ENCODE measurements at places on chromosomes 5 and 9.

DNA sequence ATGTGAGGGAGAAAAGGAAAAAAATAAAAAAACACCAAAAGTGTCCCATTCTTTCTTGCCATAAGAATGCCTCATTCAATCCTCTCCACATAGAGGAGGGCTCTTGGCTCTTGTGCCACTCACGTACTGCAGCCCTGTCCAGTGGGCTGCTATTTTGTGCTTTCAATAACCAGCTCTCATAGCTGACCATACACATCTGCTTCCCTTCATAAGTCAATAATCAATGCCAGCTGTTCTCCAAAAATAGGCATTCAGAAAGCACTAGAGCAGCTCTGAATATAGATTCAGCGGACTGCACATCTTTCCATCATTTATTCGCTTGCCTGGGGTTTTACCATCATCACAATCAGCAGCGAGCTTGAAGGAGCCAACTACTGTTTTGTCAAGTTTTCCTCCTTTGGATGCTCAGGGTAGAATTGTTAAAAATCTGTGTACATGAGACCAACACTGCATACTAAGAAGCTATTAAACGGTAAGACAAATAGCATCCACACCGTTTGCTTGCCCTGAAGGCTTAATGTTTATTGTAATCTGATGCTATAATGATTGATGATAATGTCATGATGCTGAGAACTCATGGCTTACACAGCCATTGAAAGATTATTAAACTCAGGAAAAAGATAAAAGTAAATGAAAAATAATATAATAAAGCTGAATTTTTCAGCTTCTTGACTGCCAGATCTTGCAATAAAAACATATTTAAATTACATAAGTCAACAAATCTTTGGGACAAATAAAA, 80.0 kb downstream of the OXCT1 start:
- DNase-seq = no peak

DNA sequence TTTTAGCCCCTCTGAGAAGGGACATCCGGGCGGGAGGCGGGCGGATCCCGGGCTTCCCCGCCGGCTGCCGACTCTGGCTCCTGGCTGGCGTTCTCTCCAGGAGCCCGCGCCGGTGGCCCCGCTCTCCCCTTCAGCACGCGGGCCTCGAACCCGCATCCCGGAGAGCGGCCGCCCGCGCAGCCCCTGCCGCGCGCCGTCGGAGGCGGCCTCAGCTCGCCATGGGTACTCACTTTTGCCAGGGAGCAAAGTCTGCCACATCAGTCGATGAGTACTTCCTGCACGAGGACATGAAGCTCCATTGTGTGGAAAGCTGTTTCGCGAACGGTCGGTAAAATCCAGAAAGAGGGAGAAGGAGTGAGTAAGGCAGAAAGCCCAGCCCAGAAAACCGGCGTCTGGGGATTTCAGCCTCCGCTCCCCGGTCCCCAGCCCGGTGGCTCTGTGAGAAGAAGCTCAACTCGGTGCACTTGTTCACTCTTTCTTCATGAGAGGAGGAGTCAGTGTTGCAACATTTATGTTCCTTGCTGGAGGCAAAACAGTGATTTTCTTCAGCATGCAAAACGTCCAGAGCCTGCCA, at the start of gene PRLR:
PRLR (minus strand) TSS at position 450 of the 574 bp plus-strand sequence. CDS start 140,867 bp downstream, outside the sequence.
- DNase-seq = no peak

DNA sequence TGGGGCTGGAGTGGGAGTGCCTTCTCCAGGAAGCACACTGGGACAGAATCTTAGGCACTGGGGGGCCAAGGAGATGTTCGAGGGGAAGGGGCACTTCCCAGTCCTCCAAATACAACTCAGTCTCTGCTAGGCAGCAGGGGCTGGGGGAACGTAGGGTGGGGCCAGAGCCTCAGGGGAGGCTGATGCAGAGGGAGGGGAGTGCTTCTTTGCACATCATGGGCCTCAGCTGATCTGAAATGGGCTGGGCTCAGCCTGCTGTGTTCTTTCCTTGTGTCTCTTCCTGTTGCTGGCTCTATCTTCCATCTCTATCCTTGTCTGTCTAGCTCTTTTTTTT, 15.6 kb downstream of the PSD2 start:
- DNase-seq = no peak

DNA sequence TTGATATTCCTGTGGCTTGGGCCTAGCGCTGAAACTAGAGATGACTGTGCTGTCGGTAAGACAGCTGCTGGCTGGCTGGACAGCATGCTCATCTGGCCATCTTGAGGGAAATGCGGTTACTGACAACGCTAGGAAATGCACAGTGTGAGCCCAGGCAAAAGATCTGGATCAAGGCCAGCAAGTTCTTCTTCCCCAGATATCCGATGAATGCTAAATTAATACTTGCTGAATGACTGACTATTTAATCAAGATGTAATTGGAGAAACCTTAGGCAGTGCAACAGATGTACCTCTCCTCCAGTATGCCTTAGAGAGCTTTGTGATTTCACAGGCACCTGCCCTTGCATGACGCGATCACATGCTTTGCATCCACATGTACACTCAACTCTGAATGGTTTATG, 659.1 kb downstream of the EFNA5 start:
- peak; percentile 77 for DNase-seq

- no peak for DNase-seq
Measured at GRCh38 chr5:17167171-17167891, 50.1 kb upstream of the BASP1 start.

- DNase-seq = no peak
Measured at GRCh38 chr5:31637851-31638250, 1.1 kb upstream of the PDZD2 start.

DNA sequence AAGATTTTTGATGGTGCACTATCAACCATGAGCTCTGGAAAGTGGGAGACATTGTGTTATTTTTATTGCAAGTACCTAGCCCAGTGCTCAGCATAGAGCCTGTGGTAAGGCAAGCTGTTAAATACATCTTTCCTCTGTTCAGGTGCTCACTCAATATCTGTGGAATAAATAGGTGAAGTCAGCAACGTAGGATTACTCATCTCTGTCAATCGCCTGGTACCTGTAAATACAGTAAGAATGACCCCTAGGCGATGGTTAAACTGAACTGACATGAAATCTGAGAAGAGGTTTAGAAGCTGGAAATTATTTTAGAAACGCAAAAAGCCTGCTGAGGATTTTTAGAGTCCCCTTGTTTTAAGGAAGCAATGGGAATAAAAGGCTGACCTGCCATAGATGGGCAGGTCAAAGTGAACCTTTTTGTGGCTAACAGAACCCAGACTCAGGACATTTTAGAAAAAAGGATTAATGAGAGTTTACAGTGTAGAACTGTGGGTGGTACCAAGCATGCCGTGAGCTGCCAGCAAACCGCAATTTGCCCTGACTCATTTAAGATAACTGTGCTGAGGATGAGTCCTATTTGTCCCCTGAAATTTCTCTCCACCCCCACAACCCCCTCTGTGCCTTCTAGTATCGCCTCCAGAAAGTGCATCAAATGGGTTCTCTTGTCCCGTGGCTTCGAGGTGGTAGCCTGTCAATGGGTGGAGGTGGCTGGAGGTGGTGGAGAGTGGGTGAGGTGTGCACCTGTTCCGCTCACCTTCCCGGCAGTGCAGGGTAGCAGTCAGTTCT, 375.1 kb downstream of the MED10 start:
- DNase-seq = no peak

GRCh38 chr9:126326228-126327005, at the start of gene MVB12B:
TSS of gene MVB12B (plus strand) at chr9:126326829. CDS start at chr9:126326930, 101 bp downstream.
- no peak for DNase-seq

DNA sequence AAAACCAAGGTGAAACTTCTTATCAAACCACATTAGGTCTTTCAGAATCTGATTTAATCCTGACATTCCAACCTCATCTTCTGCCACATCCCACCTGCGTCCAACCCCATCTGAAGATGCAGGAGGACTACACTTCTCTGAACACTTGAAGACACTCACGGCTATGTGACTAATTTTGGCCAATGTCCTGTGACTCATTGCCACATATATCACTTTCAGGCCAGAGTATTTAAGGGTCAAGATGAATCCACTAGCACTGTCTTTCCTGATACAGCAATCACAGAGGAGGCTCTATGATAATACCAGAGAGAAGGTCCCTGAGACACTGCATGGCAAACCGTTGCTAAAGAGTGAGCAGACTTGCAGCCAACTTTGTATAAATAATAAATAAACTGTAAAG, 323.4 kb downstream of the NR2F1-AS1 start:
- DNase-seq = no peak

- no peak for DNase-seq
Measured at GRCh38 chr5:74938250-74938933, 72.2 kb upstream of the FAM169A start.

DNA sequence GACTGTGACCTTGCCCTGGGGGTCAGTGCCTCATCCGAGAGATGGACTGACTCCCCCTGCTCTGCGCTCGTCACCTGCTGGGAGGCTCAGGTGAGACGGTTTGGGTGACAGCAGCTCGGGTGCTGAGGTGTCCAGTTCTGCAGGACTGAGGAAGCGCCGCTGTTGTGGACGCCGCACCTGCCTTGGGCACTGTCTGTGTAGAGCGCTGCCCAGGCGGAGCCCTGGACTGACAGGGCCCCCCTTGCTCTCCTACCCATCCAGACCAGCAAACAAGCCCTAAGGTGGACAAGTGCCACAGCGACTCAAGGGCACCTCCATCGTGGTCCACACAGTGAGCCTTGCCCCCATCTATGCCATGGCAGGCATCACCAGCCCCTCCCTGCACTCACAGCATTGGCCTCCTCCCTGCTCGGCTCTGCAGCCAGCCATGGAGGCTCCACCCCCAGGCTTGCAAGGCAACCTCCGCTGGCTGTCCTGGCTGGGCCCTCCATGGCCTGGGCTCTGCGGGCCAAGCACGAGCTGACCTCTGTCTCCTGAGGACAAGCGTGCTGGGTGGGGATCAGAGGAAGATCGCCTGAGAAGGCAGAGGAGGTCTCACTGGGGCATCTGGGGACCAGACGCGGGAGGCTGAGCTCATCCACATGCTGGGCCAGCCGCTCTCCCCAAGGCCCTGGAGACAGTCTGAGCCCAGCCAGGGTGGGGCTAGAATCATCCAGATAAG, 87.1 kb upstream of the COL5A1 start:
- no peak for DNase-seq

DNA sequence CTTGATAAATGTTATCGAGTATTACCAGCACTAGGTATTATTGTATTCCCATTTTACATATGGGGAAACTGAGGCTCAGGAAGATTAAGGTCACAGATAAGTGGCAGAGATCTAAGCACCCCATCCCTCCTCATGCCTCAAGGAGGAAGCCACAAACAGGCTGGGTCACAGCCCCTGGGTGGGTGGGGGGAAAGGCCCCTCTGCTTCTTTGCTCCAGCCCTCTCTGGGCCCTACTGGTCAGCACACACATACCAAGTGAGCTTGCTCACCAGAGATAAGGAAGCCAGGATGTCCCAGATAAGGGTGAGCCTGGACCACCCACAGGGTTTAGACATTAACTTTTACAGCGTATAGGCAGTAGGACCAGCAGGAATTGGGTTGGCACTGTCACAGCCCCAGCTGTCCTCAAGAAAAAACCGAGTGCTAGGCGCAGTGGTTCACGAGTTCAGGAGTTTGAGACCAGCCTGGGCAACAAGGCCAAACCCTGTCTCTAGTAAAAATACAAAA, 45.3 kb downstream of the STK10 start:
- DNase-seq = no peak

DNA sequence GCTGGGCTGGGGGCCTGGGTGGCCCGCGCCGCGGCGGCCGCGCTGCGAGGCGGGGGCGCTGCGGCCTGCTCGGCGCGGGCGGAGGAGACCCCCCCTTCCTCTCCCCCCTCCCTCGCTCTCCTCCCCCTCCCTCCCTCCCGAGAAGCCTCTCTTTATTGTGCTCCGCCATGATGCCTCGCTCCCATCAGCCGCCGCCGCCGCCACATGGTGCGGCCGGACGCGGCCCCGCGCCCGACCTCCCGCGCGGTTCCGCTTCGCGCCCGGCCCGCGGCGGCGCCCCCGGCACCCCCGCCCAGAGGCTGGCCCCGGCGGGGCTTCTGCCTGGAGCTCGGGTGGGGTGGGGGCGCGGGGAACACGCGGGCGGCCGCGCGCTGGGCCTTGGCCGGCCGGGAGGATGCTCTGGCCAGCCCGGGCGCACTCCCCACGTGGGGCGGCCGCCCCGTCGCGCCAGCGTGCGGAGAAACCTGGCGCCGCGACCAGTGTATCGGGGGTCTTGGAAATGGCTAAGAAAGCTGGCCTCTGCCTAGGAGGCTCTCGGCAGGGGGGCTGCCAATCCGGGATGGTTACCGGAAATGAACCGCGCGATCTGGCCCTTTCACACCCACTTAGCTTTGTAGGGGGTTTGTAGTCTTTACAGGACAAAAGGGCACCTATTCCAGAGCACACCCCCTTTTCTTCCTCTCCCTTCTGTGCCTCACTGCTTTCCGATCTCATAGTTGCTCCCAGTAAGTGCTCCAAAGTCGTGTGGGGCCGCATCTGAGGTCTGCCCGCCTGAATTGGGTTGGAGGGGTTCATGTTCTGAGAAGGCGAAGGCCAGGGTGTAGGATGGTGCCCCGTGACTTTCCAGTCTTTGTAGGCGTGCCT, 1.0 kb downstream of the SET start:
- peak; percentile 73 for DNase-seq

GRCh38 chr9:7456377-7456776, 343.2 kb downstream of the DMAC1 start:
- no peak for DNase-seq
